Activated CD4-positive, alpha-beta memory T cell treated with anti-CD3 and anti-CD28 coated beads, Interleukin-2, amount 10 ng/mL, durations not matched to agents 7 days and 5 days (primary cell): ENCODE measurements at places on chromosomes 13 and 19.

DNA sequence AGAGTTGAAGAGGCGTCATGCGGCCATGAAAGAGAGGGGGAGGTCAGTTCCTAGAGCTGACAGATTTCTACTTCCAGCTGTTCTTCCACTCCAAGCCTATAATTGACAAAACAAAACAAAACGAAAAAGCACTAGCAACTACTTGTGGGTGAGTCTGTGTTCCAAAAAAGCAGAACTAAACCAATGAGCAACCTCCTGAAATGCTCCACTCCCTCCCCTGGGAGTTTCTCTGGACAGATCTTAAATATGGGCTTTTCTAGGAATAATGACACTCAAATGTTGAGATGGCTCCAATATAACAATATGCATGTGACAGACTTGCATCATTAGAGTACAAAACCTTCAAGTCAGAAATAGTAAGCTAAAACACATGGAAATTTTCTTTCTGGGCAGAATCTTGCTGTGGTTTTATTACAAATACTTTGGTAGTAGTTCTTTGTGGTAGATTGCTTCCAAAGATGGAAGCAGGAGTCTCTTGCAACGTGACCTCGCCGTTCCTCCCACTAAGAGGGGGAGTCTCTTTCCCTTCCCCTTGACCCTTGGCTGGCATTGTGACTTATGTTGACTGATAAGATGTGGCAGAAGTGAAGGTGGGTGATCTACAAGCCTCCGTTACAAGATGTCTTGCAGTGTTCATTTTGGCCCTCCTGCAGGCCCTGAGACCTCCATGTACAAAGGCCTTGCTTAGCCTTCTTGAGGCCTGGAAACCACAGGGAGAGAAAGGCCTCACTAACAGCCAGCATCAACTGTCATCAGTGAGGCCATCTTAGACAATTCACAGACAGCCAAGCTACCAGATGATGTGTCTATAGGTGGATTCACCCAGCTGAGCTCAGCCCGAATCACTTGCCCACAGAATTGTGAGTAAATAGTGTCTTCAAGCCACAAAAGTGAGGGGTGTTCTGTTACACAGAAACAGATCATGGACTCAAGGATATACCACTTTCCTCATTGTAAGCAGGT lies 173.1 kb upstream of the RFC3 start:
- DNase-seq = no peak

DNA sequence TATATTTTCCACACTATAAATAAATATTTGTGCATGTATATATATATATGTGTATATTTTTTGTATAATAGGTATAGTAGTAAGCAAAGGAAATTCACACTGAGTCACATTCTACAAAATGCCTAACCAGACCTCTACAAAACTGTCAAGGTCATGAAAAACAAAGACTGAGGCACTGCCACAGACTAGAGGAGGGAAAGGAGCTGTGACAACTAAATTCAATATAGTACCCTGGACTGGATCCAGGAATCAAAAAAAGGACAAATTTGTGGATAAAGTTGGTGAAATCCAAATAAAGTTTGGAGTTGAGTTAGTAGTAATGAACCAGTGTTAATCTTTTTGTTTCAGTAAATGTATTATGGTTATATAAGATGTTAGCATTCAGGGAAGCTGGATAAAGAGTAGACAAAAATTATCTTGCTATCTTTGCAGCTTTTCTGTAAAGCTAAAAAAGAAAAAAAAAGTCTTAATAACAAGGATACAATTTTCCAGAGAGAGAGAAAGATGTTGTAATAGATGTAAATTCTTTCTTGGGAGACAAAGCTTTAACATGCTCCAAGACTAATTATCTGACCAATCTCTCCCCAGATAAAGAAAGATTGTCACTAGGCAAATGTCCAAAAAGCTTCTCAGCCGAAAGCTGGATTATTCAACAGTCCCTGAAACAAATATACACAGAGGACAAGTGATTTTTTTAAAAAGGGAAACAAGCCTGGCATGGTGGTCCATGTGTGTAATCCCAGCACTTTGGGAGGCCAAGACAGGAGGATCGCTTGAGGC lies 19.1 kb downstream of the SYDE1 start:
- no peak for DNase-seq

DNA sequence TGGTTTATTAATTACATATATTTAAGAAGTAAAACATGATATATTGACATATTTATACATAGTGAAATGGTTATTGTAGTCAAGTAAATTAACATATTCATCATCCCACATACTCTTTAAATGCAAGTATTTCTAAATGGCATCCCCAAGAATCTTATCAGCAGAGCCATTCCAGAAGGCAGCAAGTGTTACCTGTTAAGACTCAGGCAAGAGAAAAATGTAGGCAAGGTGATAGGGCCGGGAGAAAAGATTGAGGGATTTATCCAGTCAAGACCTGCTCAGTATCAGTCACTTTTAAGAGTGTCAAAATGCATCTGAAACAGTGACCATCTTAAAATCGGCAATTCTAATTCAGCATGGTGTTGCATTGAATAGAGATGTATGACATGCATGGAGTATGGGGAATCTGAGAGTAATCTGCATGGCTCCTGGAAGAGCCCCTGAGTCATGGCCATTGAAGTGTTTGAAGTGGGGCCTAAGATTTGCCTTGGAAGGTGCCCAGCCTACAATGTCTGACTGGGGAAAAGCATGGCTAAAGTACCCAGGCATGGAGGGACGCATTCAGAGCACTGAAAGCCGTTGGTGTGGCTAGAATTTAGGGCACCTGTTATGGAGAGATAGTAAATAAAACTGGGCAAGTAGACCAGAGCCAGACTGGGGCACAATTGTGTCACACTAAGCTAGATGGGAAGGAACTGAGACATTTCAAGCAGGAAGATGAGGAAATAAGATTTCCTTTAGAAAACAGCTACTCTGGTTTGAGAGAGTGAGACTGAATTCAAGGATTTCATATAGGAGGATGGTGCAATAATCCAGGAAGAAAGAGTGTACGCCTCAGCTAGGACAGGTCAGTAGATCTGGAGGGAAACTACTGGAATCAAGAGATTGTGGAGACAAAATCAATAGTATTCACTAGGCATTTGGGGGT lies 25.0 kb upstream of the C1QTNF9B start:
- no peak for DNase-seq

- DNase-seq = no peak
Measured at GRCh38 chr13:39737047-39737446, 81.6 kb downstream of the COG6 start.

GRCh38 chr13:112779856-112780604 lies 90.2 kb downstream of the ATP11A start:
- DNase-seq = no peak

- no peak for DNase-seq
Measured at GRCh38 chr19:38360351-38360750, 14.0 kb upstream of the PSMD8 start.

DNA sequence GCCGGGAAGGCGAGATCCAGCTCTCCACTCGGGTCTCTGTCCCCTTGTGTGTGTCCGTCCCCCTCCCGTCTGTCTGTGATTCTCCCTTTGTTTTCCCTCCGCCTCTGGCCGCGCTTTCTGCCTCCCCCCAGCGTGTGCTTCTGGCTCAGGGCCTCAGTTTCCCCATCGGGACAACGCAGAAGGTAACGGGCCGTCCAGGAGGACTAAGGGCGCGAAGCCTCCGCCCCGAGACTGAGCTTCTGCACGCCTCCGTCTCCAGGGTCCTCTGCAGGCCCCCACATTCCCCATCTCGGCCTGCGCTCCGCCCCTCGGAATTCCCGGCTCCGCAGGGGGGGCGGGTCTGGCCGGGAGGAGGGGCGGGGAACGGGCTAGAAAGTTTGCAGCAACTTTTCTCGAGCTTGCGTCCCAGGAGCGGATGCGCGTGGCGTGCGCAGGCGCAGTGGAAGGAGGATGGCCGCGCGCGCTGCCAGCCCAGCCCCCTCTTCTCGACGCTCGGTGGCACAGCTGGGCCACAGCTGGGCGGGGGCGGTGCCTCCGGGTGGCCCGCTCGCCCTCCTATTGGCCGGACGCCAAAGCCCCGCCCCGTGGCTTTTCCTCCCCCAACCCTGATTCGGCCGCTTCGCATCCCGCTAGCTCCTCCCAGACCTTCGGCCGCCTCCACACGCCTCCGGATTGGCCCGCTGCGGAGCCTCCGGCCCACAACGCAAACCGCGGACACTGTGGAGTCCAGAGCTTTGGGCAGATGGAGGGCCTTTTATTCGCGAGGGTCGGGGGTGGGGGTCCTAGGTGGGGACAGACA lies at the start of gene SIX5:
Gene SIX5, minus strand, starts transcription at position 269 of the 799 bp plus-strand sequence. CDS start 408 bp downstream, outside the sequence.
- DNase-seq = peak; percentile 97

DNA sequence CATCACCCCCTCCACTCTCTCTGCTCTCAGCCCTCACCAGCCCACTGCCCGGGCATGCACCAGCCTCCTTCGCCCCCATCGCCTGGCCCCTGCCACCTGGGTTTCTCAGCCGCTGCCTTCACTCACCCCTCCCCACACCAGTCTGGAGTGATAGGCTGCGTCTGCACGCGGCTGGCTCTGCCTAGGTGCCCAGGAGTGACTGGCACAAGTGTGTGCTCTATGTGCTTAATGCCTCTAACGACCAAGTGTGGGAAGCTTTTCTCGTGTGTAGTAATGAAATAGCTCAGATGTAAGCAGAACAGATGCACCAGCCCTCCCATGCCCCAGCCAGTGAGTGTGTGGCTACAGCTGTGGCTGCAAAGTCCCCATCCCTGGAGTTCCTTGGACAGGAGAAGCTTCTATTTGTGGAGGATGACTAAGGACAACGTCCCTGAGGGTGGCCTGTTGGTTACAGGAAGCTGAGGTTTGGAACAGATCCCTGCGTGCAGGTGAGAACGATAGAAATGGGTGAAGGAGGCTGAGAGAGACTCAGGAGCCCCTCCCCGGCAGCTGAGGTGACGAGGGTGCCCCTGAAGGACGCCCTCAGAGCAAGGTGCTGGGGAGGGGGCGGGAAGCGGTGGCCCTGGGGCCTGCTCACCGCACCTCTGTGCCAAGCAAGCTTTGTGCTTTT lies 35.6 kb downstream of the ATP11A start:
- no peak for DNase-seq

DNA sequence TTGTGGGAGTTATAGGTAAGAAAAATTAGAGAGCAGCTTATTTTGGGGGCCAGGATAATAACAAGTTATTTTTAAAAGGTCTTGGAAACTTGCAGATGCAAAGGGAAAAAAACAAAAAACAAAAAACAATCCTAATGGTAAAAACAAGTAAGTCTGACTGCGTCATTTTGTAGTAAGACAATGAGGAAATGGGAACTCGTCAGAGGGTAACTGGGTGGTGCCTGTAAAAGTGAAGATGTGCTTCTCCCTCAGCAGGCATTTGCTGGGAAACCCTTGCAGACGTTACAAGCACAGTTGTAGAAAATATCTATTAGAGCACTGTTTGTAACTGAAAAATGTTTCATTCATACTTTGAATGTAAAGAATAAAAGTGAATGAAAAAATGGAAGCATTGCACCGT lies 2.2 kb upstream of the TNFSF13B start:
- DNase-seq = no peak

DNA sequence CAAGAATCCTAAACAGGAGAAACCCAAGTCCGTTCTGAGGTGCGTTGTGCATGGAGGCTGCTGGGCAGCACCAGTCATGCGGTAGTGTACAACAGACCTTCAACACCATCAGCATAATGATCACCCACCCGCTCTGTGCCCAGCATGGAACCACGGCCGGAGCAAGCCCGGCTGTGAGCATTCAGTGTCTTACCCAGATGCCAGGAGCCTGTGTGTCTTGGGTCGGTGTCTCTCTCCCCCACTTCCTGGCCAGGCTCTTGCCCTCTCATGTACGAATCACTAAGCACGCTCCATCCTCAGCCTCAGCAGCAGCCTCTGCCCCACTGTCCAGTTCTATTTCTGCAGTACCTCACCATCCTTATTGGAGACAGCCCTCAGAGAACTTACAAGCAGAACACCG lies 231.6 kb upstream of the IRS2 start:
- no peak for DNase-seq

DNA sequence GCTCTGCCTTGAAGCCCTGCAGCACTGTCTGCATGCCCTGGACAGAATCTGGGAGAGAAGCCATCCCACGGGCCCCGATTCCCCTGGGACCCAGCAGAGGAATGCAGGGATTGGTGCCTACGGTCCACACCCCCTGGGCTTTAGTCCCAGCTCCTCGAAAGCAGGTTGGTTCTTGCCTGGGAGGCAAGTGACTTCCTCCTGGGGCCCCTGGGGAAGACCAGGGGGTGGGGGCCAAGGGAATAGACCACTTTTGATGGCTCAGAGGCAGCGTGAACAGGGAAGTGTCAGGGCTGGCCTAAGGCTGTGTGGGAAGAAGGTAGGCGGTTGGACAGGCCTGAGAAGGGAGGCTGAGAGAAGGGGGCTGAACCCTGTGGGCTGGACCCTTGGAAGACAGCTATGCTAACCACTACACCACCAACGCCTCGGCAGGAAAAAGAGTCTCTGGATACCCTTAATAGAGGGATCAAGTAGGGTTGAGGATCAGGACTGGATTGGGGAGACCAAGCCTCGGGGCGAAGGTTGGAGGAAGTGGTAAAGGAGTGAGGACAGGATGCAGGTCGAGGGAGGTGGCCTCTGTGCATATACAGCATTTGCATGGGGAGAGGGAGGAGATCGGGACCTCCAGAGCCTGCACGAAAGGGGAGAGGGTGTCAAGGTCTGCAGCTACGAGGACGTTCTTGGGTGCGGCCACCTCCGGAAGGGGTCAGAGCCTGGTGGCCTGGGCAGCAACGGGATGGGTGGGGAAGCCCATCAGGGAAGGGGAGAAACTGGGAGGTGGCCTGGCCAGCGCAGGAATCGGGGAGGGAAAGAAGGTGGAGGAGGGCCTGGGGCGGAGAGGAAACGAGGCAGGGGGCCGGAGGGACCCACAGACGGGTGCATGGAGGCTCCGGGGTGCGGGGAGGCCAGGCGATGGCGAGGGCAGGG lies 709 bp downstream of the DPP9 start:
- peak; percentile 58 for DNase-seq

DNA sequence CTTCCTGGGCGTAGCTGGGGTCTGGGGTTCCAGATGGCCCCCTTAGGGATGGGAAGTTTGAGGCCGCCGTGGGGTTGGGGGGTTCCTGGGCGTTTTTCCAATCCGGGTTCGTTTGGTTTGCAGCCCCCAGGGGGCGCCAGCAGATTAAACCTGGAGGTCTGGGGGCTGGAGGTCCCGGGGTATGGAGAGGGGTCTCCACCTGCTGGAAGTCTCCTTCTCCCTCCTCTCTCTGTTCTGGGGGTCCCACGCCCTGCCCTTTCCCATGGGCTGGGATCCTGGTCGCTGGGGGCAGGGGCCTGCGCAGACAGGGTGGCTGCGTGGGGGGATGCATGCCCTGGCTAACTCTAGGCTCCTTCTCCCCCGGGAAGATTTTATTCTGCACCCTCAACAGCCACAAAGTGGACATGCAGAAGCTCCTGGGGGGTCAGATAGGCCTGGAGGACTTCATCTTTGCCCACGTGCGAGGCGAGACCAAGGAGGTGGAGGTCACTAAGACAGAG lies 899 bp downstream of the GIPC3 start:
- DNase-seq = no peak
